ENCODE measurements at places on chromosomes 7 and 10. TPM values are rescaled to one million over a fixed set of nuclear protein-coding genes. Genes with fewer than 3 reads are reported as not detected.

The ECHDC3 gene
- total RNA-seq, result 0.38 TPM

The MACROH2A2 gene
- total RNA-seq, result 0.78 TPM

The CUBN gene
- total RNA-seq, result 4.7 TPM

The SFXN3 gene
- 74.5 TPM for total RNA-seq

DNA sequence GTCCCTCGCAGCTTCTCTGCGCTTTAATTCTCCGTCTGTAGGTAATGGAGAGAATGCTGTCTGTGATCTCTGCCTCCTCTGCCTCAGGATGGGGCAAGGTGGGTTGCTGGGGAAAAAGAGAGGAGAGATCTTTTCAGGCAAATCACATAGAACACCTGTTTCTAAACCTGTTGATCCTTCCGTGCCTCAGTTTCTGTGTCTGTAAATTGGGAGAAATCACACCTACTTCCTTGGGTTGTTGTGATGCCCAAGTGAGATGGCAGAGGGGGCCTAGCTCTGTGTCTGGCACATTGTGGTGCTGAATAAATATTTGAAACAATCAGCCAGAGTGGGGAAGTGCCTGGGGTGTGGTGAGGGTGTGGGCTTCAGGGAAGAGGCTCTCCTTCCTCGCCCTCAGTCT, 28.8 kb downstream of the KAZALD1 start:
- no peak overlapping the region for H3K27ac ChIP-seq
- peaks cover 7% of the 10 kb centered on the region for H3K27me3 ChIP-seq
- no peaks in the 10 kb centered on the region for H3K36me3 ChIP-seq
- H3K4me3 ChIP-seq, result no peak overlapping the region

GRCh38 chr10:34141032-34141680, 673.9 kb downstream of the PARD3 start:
- H3K4me3 ChIP-seq, result no peak overlapping the region
- no peaks in the 10 kb centered on the region for H3K4me1 ChIP-seq
- no peak for DNase-seq
- no peaks in the 10 kb centered on the region for H3K27me3 ChIP-seq

GRCh38 chr7:88500131-88500530, 193.4 kb upstream of the STEAP4 start:
- H3K36me3 ChIP-seq, result no peaks in the 10 kb centered on the region
- H3K4me1 ChIP-seq, result no peaks in the 10 kb centered on the region
- DNase-seq, result no peak
- no peaks in the 10 kb centered on the region for H3K27me3 ChIP-seq

DNA sequence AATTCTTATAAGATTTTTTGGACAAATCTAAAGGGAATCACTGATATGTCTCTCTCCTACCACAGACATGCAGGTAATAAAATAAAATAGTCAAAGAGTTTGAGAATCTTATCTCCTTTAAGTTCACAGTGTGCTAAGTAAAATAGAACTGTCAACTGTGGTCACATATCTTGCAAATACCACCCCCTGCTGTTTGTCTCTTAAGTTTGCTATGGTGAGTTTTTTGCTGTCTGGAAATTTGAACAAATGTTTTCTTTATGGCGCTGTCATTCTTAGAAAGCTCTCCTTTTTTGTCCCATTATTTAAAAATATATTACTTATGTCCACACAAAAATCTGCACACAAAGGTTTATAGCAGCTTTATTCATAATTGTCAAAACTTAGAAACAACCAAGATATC, 19.6 kb downstream of the GIMAP5 start:
- H3K27me3 ChIP-seq, result no peaks in the 10 kb centered on the region
- H3K4me1 ChIP-seq, result peaks cover 33% of the 10 kb centered on the region
- H3K4me3 ChIP-seq, result no peak overlapping the region
- H3K36me3 ChIP-seq, result no peaks in the 10 kb centered on the region
- peak; percentile 84 for DNase-seq
- H3K27ac ChIP-seq, result peak overlapping the region; percentile 25

DNA sequence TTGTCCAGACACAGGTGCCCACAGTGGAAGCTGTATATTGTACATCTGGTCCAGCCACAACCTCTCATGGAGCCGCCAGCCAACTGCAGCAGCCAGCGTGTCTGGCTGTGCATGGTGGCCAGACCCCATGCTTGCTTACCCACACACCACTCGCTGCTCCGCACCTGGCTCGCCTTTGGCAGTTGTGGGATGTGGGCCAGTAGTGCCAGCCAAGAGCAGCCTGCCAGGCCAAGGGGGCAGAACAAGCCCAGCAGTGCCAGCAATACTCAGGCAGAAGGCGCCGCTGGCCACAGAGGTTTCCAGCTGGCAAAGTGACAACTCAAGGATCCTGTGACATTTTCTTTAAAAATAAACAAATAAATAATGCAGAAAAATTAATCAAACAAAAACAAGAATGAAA, 11.7 kb upstream of the TMEM243 start:
- no peak for DNase-seq
- H3K27me3 ChIP-seq, result peaks cover 3% of the 10 kb centered on the region
- H3K36me3 ChIP-seq, result no peaks in the 10 kb centered on the region
- no peak overlapping the region for H3K4me3 ChIP-seq

GRCh38 chr7:66013938-66014337, 31.9 kb upstream of the GUSB start:
- no peak for DNase-seq
- no peaks in the 10 kb centered on the region for H3K27me3 ChIP-seq
- H3K4me3 ChIP-seq, result no peak overlapping the region

DNA sequence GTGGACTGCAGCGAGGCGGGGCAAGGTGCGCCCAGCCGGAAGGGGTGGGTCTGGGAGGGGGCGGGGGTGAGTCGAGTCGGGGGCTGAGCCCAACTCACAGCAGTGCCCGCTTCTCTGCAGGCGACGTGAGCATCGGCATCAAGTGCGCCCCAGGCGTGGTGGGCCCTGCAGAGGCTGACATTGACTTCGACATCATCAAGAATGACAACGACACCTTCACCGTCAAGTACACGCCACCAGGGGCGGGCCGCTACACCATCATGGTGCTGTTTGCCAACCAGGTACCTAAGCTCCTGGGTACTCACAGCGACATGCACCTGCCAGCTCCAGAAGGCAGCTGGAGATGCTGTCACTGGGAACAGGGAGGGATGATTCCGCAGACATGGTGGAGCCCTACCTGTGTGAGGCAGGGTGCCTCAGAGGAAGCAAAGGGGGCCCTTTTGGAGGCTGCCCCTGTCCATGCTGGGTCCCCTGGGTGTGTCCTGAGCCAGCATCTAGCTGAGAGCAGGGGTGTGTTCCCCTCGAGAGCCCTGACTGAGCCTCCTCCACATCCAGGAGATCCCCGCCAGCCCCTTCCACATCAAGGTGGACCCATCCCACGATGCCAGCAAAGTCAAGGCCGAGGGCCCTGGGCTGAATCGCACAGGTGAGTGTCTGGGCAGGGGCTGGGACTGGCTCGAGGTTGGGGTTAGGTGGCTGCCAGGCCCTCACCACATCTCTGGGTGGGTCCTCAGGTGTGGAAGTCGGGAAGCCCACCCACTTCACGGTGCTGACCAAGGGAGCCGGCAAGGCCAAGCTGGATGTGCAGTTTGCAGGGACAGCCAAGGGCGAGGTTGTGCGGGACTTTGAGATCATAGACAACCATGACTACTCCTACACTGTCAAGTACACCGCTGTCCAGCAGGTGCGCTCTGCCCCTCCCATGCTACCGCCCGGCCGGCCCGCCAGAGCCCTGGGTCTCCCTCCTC, 12.8 kb downstream of the FLNC start:
- no peaks in the 10 kb centered on the region for H3K36me3 ChIP-seq
- no peak overlapping the region for H3K4me3 ChIP-seq
- H3K27me3 ChIP-seq, result no peaks in the 10 kb centered on the region
- peaks cover 3% of the 10 kb centered on the region for H3K4me1 ChIP-seq
- H3K27ac ChIP-seq, result no peak overlapping the region
- DNase-seq, result no peak

All from natural killer cell (primary cell).